Neural crest cell (in vitro differentiated cells): ENCODE measurements at places on chromosomes 1 and 21. TPM values are rescaled to one million over a fixed set of nuclear protein-coding genes. Genes with fewer than 3 reads are reported as not detected.
A peak's percentile ranks its signal among the peaks of the same experiment; 100 is the strongest.

DNA sequence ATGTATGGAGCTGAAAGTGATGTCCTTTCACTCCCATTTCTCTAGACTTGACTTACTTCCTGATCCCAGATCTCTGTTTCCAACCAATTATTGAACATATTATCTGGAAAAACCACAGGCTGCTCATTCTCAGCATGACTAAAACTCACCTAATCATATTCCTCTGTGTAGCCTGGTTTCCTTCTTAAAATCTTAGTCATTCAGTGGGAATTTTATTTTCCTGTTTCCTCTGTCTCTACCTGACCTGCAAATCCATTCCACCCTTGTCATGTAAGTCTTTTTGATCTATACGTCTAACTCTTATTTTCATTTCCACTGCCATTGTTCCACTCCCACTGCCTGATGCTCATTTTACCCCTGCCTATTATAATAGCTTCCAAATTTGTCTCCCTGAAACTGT is 67.9 kb upstream of the APOBEC4 start:
- no peaks in the 10 kb centered on the region for H3K36me3 ChIP-seq
- no peaks in the 10 kb centered on the region for H3K27me3 ChIP-seq

DNA sequence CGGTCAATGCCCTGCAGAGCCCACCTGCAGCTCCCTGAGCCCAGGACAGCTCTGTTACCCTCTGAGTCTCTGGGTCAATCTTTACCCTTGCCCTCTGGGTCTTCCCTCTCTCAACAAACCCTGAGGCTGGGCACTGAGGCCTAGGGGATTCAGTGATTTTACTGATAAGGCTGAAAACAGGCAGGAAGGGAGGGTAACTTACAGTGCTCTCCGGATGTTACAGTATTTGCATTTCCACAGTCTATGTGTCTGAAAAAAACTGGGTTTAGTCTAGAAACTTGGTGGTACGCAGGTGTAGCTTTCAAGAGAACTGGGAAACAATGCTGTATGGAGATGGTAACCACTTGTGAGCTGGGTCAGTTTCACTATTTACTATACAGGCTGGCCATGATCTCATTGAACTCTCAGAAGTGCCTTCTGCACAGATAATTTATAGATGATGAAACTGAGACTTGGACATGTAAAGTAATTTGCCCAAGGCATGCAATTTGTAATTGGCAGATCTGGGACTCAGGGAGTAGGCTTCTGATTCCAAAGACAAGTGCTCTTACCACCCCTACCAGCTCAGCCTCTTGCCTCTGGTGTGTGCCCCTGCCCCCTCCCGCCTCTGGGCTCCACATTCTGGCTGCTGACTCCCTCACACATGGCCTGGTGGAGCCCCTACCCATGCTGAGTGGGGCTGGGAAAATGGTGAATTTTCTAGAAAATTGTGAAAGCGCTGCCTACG is 48.8 kb downstream of the TENT5C start:
- no peak overlapping the region for H3K27ac ChIP-seq
- H3K4me3 ChIP-seq: no peak overlapping the region
- H3K27me3 ChIP-seq: no peaks in the 10 kb centered on the region

DNA sequence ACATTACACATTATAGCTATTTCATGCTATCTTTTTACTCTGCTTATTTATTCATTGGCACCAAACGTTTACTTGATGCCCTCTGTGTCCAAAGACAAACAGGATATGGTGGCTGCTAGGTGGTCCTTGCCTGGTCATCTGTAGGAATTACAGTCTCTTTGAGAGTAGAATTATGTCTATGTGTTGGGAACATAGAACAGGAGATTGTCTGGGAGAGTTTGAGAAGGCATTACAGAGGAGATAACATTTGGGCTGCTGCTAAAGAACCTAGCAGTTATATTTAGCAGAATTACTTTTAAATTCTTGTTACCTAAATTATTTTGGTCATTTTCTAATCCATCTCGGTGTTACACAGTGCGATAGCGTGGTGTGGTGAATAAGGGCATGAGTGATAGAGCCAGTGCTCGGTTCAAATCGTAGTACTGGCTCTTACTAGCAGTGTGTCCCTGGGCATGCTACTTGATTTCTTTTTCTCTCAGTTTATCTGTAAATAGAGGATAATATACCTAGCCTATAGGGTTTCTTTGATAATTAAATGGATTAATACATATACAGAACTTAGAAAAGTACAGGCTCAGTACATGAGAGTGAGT is 20.5 kb downstream of the RRP15 start:
- H3K27me3 ChIP-seq: no peaks in the 10 kb centered on the region
- H3K4me1 ChIP-seq: no peaks in the 10 kb centered on the region
- H3K36me3 ChIP-seq: peaks cover 12% of the 10 kb centered on the region
- H3K4me3 ChIP-seq: no peak overlapping the region
- no peak for DNase-seq
- no peak overlapping the region for H3K27ac ChIP-seq

LORICRIN gene
- total RNA-seq: not detected in 2 replicates

LCK gene
- total RNA-seq: not detected in 2 replicates

DNA sequence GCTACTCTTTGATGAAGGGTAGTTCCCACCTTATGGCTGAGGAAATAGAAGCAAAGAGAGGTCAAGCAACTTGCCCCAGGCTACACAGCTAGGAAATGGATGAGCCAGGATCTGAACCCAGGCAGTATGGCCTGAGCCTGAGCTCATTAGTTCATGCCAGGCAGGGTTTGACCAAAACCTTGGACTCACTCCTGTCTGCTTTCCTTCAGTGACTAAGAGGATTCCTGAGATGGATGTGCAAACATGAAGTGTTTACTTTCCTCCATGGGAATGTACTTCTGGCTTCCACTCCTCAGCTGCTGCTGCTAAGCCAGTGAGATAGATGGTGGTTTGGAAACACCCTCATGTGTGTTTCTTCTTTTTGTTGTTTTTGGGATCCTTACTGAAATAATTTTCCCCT is 35.1 kb upstream of the ERRFI1 start:
- no peaks in the 10 kb centered on the region for H3K36me3 ChIP-seq
- H3K27ac ChIP-seq: no peak overlapping the region
- no peaks in the 10 kb centered on the region for H3K27me3 ChIP-seq
- no peak for DNase-seq
- no peak overlapping the region for H3K4me3 ChIP-seq
- peaks cover 4% of the 10 kb centered on the region for H3K4me1 ChIP-seq

DYNLT5 gene
- total RNA-seq: 1.6 and 2.0 TPM in 2 replicates

GRCh38 chr1:229642970-229643369 is 16.9 kb downstream of the URB2 start:
- peaks cover 18% of the 10 kb centered on the region for H3K4me1 ChIP-seq
- no peak for DNase-seq
- peaks cover 2% of the 10 kb centered on the region for H3K36me3 ChIP-seq
- H3K27ac ChIP-seq: no peak overlapping the region

- H3K27ac ChIP-seq: no peak overlapping the region
- no peaks in the 10 kb centered on the region for H3K36me3 ChIP-seq
- DNase-seq: no peak
- H3K4me3 ChIP-seq: no peak overlapping the region
- H3K4me1 ChIP-seq: peaks cover 7% of the 10 kb centered on the region
These were observed 18.3 kb upstream of the RNU1-4 start for GRCh38 chr1:16721871-16722641.

GRCh38 chr1:86289161-86289560 is 107.0 kb downstream of the ODF2L start:
- no peak overlapping the region for H3K27ac ChIP-seq
- no peaks in the 10 kb centered on the region for H3K36me3 ChIP-seq
- no peaks in the 10 kb centered on the region for H3K27me3 ChIP-seq
- H3K4me1 ChIP-seq: no peaks in the 10 kb centered on the region
- no peak for DNase-seq

DNA sequence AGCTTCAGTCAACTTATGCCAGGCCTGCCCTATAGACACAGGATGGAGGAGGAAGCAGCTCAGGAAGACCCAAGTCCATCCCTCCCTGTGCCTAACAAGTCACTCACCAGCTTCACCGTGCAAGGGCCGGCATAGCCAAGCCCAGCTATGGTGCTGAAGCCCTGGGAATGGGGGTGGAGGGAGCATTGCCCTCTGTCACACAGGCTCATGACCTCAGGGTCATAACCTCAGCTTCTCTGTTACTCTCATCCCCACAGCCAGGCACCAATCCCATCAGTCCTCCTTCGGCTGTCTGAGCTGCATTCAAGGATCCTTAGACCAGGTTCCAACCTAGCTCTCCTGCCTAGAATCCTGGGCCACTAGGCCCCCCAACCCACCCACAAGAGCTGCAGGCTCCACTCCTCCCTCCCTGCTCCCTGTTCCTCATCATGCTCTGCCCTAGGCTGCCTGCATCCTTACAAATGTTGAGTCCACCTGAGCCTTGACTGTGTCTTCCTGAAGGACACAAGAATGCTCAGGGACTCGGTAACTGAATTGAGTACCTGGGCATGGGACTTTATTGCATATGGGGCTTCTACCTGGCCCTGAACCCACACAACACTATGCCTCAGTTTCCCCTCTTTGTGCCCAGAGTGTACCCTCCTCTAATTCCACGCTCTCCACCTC is 1.7 kb downstream of the CD244 start:
- H3K4me1 ChIP-seq: peaks cover 6% of the 10 kb centered on the region
- no peaks in the 10 kb centered on the region for H3K27me3 ChIP-seq
- DNase-seq: no peak
- H3K27ac ChIP-seq: no peak overlapping the region
- H3K36me3 ChIP-seq: no peaks in the 10 kb centered on the region
- no peak overlapping the region for H3K4me3 ChIP-seq

DNA sequence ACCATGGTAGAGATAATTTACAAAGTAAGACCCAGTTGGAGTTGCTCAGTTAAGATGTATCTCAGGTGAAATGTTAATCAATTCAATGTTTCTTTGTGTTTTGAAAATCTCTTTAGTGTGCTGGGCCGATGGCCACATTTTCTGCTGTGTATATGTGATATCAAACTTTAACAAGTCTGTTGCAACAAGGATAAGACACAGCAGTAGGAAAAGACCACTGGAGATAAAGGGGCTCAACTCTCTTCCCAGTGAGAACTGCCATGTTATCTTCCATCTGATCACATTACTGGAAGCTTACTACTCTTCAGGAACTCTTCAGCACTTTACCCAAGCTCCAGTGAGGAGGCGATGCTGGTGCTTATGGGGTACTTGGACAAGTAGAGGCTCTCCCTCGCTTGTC is 227.7 kb downstream of the NFIA start:
- H3K27me3 ChIP-seq: peaks cover 16% of the 10 kb centered on the region
- H3K36me3 ChIP-seq: no peaks in the 10 kb centered on the region
- DNase-seq: no peak
- H3K27ac ChIP-seq: no peak overlapping the region
- no peaks in the 10 kb centered on the region for H3K4me1 ChIP-seq

- peaks cover 12% of the 10 kb centered on the region for H3K36me3 ChIP-seq
- DNase-seq: no peak
- no peaks in the 10 kb centered on the region for H3K27me3 ChIP-seq
- no peak overlapping the region for H3K4me3 ChIP-seq
- peaks cover 26% of the 10 kb centered on the region for H3K4me1 ChIP-seq
These were observed 16.6 kb downstream of the DDAH1 start for GRCh38 chr1:85448358-85448757.

ANGPTL3 gene
- total RNA-seq: not detected in 2 replicates

CYP4A11 gene
- total RNA-seq: not detected in 2 replicates

GRCh38 chr1:58734630-58735029 is 34.8 kb upstream of the MYSM1 start:
- DNase-seq: no peak
- H3K4me1 ChIP-seq: peaks cover under 1% of the 10 kb centered on the region
- H3K4me3 ChIP-seq: no peak overlapping the region
- H3K27ac ChIP-seq: no peak overlapping the region

- H3K27ac ChIP-seq: no peak overlapping the region
- H3K4me1 ChIP-seq: peaks cover 72% of the 10 kb centered on the region
- H3K4me3 ChIP-seq: no peak overlapping the region
- no peaks in the 10 kb centered on the region for H3K27me3 ChIP-seq
- peaks cover 5% of the 10 kb centered on the region for H3K36me3 ChIP-seq
These were observed 268.0 kb downstream of the PTPRC start for GRCh38 chr1:198906739-198907422.

GRCh38 chr1:157626099-157626498 is 28.2 kb upstream of the FCRL4 start:
- H3K36me3 ChIP-seq: no peaks in the 10 kb centered on the region
- no peak overlapping the region for H3K4me3 ChIP-seq
- DNase-seq: no peak
- H3K27ac ChIP-seq: no peak overlapping the region
- H3K4me1 ChIP-seq: no peaks in the 10 kb centered on the region

GRCh38 chr21:24829397-24829796 is 777.9 kb downstream of the MRPL39 start:
- H3K36me3 ChIP-seq: no peaks in the 10 kb centered on the region
- no peak for DNase-seq
- H3K4me1 ChIP-seq: no peaks in the 10 kb centered on the region

DNA sequence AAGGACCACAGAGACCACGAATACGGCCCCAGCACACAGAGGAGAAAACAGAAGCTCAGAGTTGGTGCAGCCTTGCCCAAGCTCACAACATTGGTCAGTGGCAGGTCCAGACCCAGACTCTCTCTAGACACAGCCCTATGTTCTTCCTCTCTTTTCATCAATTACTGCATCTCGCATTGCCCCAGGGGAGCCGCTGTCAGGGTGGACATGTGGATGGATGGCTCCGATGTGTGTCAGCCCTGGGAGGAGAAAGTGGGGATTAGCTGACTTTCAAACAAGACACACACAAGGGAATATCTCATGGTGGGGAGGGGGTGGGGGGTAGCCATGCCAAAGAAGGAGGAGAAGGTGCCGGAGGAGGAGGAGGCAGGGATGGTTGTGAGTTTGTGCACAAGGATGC is 556.8 kb downstream of the NPHP4 start:
- DNase-seq: no peak
- H3K36me3 ChIP-seq: peaks cover 6% of the 10 kb centered on the region
- H3K27me3 ChIP-seq: no peaks in the 10 kb centered on the region
- peaks cover 18% of the 10 kb centered on the region for H3K4me1 ChIP-seq
- no peak overlapping the region for H3K27ac ChIP-seq

- no peaks in the 10 kb centered on the region for H3K4me1 ChIP-seq
- no peaks in the 10 kb centered on the region for H3K36me3 ChIP-seq
- H3K27me3 ChIP-seq: peaks cover 58% of the 10 kb centered on the region
- no peak overlapping the region for H3K27ac ChIP-seq
- DNase-seq: peak; percentile 16
These were observed 8.1 kb downstream of the TDRD5 start for GRCh38 chr1:179599623-179600249.

TAF13 gene
- 22.4 and 24.9 TPM in 2 replicates for total RNA-seq
